ENCODE measurements at places on chromosomes 1 and 21.

- no peak for DNase-seq
Measured at GRCh38 chr1:11473491-11474034, 5.4 kb upstream of the DISP3 start.

GRCh38 chr21:42806509-42807140 lies 72.7 kb downstream of the WDR4 start:
- DNase-seq: no peak

DNA sequence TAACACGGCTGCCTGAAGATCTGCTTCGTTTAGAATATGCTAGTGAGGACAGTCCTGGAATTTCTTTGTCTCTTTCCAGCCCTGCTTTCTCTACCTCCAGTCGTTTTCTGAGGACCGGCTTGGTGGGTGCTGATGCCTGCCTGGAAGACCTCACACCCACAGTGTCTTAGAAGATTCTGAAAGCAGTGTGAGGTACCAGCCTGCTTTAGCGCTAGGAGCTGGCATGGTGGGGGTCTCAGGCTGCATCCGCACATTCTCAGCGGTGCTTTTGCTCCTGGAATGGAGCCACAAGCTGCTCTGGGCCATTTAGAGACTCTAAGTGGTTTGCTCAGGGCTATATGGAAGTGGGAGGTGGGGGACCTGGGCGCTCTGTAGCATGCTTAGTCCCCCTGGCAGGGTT lies 61.4 kb downstream of the CD247 start:
- no peak for DNase-seq

GRCh38 chr1:188281921-188282320 lies 1453.2 kb downstream of the PLA2G4A start:
- no peak for DNase-seq

DNA sequence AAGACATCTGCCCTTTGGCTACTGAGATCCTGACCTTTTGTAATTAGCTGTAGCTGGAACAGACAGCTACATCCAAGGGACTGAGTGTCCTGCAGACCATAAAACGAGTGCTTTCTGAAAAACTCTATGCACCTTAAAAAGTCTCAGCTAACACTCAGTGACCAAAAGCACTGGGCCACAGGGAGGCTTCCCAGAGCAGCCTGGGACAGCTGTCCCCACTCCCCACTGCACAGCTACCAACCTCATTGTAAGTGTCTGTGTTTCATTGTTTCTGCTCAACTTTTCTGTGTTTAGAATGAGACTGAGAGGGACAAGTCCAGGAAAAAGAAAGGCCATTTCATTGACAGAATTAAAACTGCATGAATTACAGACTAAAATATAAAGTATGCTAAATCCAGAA lies 80.7 kb downstream of the SMYD2 start:
- DNase-seq: no peak

DNA sequence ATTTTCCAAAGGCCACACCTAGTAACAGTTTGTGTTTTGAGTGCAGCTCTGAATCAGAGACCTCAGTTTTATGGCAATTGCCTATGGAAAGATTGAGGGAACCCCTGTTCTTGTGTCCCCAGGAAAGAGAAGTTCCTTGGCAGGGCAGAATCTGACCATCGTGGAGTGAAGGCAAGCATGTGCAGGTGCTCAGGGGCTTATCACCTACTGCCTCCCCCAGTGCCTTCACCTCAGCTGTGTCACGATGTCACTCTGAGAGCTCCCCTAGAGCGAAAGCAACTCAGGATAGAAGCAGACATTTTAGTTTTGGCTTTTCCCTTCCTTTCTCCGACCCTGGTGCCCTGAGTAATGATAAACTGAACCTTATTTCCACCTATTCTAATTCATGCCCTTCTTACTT lies 1.8 kb upstream of the SPRR1A start:
- DNase-seq: no peak

DNA sequence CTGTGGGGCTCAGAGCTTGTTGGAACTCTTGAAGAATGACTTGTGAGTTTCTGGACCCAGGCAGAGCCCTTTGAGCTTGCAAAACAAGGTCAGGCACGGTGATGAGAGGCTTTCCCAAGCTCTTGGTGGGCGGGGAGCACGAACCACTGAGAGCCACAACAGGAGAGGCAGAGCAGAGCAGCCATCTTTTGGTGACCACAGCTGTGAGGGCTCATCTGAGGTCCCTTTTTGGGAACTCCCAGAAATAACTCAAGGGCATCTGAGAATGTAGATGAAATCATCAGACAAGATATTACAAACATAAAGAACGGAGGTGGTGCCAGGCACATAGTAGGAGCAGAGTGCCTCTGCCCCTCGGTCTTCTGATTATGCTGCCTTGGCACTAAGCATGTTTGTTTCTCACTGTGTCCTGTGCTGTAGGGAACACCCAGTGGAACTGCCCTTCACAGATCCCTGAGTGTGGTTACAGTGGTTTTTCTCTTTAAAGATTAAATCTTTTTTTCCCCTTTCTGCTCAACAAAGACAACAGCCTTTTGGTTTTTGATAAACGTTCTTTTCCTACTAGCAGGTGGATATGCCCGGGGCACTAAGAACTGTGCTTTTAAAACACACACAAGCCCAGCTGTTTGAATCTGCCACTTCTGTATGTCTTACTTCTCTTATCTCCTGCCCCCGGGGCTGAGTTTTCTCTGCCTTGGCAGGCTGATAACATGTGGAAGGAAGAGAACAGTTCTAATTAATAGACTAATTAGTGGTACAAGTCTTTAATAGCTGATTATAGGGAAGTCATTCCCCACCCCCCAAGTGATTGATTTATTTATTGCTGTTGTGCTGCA lies 37.7 kb downstream of the CD34 start:
- no peak for DNase-seq

DNA sequence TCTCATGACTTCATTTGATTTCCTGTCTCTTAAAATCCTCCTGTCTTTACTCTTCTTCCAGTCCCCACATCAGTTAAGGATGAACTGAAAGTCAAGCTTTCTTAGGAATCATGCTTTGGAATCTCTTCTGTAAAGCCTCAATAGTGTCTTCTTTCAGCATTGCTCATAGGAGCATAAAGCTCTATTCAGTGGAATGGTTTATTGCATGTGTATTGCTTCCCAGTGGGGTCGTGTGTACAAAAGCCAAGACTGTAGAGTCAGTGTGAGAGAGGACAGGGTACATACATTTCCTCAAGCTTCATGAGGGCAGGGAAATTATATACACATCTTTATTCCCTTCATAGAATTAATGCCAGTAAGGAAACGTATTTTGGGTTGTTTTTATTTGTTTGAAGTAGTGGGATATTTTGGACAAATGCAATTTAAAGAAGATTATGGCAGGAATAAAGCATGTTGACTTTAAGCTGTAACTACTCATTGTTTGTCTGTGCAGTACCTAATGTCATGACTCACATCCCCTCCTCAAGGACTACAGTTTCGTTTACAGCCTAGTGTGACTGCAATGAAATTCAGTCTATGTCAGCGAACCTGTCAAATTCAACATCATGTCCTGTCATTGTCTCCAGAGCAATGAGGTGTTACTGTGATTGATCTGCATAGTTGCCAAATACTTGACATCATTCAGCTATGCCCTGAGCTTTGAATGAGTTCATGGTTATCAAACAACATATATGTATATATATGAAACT lies 2164.2 kb downstream of the NCAM2 start:
- DNase-seq: no peak

DNA sequence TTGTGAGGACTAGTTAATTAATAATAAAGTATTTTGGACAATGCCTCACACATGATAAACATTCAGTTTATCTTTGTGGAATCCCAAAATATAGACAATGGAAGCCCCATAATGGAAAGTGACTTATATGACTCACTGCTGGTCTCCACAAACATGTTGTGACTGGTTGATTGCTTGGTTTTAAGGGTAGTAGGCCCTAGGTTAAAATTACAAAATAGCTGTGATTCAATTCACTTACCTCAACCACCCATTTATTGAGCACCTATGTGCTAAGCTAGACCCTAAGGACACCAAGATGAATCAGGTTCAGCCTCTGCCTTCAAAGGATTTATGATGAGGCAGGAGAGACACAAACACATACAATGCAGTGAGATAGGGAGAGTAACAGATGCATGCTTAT lies 42.4 kb downstream of the KANK4 start:
- no peak for DNase-seq

GRCh38 chr1:15836772-15837669 lies 10.5 kb upstream of the SPEN start:
- DNase-seq: peak; percentile 13

GRCh38 chr1:7019510-7019909 lies 234.3 kb downstream of the CAMTA1 start:
- no peak for DNase-seq

DNA sequence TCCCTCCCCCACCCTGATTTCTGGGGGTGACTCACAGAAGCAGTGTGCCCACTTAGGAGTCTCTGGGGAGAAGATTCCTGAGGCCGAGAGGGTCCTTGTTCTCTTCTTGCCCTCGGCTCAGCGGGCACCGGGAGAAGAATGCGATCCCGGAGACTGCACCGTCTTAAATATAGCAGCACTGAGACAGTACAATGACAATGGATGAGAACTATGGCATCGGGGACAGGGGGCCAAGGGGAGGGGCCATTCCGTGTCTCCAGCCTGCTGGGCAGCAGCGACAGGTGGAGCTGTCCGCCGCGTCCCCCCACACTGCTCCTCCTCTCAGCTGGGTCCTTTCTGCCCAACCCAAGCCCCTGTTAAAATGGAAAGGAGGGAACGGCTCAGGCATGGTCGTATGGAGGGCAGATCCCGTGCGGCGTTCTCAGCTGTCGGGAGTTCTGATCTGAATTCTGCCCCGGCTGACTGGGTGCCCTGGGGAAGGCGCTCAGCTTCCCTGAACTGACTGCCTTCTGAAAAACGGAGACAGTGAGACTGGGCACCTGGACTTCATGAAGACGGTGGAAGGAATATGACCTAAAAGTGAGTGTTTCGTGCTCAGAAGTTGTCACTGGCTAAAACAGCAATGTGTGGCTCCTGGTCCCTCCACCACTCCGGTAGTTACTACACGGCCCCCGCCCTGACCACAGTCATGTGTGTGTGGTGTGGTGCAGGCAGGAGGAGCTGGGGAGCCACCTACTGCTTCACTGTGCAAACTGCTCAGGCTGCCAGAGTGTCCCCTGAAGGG lies at the start of gene MYOM3:
MYOM3 (minus strand) TSS at position 140 of the 784 bp plus-strand sequence. CDS start 3,499 bp downstream, outside the sequence.
- DNase-seq: no peak

DNA sequence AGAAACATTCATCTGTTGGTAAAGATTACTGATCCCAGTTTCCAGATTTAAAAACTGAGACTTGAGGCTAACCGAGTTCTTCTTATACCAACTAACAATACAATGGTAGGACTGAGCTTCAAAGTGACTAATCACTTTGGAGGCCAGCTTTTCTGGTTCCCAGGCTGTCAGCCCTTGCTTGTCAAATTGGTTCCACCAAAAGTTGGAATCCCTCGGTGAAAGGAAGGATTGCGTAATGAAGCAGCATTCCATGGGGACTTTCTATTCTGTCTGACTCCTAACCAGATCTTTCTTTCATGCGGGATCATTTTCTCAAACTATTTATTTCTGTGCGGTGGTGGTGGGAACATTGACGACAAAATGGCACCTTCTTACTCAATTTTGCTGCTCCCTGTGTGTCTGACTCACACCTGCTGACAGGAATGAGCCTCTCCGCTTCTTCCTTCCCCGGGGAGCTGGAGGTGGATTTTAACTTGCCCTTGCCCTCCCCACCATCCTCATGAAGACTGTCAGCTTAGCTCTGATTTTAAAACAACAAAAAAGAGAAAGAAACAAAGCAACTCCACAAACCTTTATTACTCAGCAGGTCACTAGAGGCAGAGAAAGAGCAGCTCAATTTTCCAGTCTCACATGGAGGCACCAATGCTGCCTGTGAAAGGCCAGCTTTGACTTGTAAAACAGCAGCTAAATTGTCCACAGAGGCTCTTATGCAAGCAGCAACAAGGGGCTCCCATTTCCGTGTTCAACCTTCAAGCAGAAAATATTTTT lies 32.9 kb upstream of the RASAL2 start:
- no peak for DNase-seq

GRCh38 chr1:154583773-154584172 lies 16.2 kb downstream of the CHRNB2 start:
- no peak for DNase-seq

DNA sequence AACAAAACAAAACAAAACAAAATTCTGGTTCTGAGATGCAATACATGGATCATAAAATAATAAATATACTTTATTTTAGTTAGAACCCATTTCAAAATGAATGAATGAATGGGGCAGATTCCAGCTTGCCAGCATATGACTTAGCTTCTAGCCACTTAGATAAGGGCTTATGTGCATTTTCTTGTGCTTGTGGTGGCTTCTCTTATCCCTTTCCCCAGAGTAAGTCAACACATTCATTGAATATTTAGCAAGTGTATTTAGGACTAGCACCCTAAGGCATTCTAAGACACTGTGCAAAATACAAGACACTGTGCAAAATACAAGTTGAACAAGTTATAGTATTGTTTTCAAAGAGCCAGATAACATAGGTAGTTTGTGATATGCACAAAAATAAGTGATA lies 4.7 kb downstream of the ADIPOR1 start:
- DNase-seq: no peak

DNA sequence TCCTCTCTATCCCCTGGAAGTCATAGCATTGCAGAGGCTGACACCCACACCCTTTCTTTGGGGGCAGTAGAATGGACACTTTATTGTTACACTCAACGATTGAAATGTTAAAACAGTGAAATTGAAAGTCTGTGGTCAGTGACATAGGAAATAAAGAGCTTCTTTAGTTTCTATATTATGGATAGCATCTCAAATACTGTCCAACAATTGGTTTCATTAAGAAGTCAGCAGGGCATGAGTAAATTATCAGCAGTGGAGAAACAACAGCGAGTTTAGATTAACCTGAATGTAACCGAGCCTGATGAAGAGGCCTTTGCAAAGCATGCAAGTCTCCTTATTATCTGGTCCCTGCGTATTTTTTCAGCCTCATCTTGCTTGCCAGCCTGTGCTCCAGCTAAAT lies 350.7 kb downstream of the NTNG1 start:
- DNase-seq: no peak

DNA sequence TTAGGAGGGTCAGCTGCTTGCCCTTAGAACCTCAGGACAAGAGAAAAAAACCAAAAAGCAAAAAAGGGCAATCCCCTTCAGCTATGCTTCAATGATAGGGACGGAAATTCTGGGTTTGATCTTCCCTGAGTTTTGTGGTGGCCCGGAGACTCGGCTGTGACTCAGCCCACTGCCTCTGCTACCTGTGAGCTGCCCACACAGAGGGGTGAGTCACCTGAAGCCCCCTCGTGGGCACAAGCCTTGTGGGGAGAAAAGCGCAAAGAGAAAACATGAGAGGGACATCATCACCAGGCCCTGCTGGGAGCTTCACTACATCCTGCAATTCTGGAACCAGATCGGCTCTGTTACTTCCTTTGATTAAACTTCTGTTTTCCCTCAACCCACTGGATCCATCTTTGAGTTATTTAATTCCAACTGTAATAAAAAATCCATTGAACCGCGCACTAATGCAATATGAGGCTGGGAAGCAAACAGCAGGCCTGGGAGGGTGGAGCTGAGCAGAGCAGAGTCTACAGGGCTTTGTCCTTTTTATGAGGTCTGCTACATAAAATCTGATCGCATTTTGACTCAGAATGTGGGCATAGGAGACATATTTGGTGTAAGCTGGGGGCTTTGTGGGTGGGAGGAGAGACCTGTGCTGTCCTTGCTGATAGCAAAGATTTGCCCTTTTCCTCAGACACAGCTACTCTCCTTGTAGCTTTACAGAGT lies 58.7 kb upstream of the STUM start:
- DNase-seq: no peak

- no peak for DNase-seq
Measured at GRCh38 chr21:35827004-35827403, 233.3 kb downstream of the SETD4 start.

- no peak for DNase-seq
Measured at GRCh38 chr1:248755517-248755916, at the start of gene LYPD8. TSS of gene LYPD8 (minus strand) at chr1:248755759. CDS start at chr1:248751081, 4,678 bp downstream.

GRCh38 chr21:36135391-36136102 lies 668 bp downstream of the CBR3 start:
- peak; percentile 20 for DNase-seq
